ENCODE measurements at places on chromosomes 5 and 9.

DNA sequence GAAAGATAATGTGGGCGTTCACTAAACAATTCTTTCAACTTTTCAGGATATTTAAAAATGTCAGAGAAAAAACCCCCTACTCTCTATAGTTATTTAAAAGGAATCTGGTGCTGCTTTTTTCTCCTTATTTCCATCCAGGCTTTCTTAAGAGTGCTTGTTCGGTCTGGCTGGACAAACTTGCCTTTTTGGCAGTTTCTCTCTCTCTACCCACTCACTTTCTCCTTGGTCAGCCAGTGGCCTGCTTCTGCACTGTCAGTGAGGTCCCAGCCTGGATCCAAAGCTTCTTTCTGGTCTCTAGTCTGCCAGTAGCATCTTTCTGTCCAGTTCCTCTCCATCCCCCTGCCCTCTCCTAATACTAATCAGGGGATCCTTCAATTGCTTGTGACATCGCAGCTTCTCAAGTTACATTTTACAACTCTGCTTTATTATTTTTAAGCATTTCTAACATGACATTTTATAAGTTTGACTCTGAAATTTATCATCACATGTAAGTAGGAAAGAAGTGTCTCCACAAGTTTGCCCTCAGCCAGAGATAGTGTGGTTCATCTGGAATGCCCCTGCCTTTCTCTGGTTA, 50.4 kb downstream of the PIK3R1 start:
- no peak for DNase-seq

GRCh38 chr5:127040796-127041520, 10.6 kb upstream of the MARCHF3 start:
- DNase-seq: no peak

- no peak for DNase-seq
These were observed 343 bp downstream of the LMX1B start for GRCh38 chr9:126614088-126614454.

DNA sequence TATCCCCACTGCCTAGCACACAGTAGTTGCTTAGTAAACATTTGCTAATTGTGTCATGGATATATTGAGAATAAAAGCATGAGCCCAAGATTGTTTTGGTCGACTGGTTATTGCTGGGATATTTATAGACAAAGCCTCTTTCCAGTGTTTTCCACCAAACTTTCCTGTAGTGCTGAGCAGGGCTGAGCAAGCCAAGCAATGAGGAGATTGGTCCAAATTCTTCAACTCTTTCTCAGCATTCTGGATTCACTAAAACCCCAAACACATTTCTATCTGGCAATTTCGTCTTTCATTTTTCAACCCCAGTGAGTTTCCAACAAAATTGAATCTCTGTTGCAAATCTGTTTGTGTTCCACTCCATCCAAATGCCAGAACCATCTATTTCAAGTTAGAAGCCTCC, 31.9 kb upstream of the TARS1 start:
- no peak for DNase-seq

Measured in stimulated activated CD8-positive, alpha-beta memory T cell treated with anti-CD3 and anti-CD28 coated beads, Interleukin-7, amount 100 ng/mL, for 4 hours (primary cell).